Stimulated activated CD4-positive, alpha-beta T cell treated with anti-CD3 and anti-CD28 coated beads, Interleukin-15, amount 100 ng/mL, for 24 hours (primary cell): ENCODE measurements at places on chromosomes 3 and 15.

DNA sequence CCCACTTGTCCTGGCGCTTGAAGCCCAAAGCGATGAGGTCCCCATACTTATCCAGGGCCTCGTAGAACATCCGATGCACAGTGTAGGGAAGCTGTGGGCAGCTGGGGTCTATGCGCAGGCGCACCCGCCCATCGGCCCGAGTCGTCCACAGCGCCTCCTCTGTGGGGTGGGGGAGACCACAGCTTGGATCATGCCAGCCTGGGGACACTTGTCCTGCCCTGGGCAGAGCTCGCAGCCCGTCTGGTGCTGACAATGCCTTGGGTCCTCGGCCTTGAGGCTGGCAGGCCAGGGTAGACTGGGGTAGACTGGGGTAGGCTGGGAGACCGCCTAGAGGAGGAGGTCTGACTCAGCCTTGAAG, 39.8 kb downstream of the ACSBG1 start:
- DNase-seq, result no peak

- DNase-seq, result no peak
These were observed 11.7 kb downstream of the LXN start for GRCh38 chr3:158660711-158661110.

DNA sequence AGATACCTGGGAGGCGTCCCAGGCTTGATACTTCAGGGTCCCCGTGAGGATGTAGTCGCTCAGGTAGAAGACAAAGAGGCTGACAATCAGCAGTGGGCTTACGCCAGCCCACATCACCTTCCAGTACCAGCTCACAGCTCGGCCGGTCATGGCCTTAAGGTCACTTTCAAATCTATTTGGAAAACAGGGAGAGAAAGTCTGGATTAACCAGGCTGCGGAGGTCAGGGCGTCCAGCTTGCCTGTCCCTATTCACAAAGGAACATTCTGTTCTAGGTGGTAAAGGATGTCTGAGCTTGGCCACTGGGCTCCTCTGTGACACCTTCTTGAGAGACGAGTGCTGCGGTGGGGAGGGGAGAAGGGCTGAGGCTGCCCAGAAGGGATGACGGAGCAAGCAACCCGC, 36.5 kb downstream of the SLC6A20 start:
- no peak for DNase-seq

GRCh38 chr3:37964716-37965115, 25.9 kb upstream of the VILL start:
- no peak for DNase-seq

DNA sequence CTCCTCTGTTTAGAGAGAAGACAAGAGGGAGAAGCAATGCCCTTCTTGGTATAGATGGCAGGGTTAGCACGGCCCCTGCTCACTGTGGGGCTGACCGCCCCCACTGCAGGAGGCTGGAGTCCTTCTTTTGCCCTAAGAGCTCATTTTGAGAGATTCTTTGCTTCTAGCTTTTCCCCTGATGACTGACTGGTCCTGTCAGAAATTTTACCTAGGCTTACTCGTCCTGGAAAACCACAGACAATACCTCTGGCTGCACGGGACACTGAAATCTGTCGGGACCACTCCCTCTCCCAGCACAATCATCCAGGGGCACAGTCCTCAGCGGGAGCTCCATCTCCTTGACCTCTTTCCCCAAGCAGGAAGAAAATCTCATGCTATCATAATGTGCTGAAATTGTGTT, 143.0 kb upstream of the RGMA start:
- no peak for DNase-seq
